ENCODE measurements at places on chromosomes 3 and 15. TPM values are rescaled to one million over a fixed set of nuclear protein-coding genes. Genes with fewer than 3 reads are reported as not detected.

Gene PCLAF
- total RNA-seq, result 30.7 TPM

GRCh38 chr3:197408177-197408957 is 110.0 kb upstream of the DLG1 start:
- no peak for DNase-seq

DNA sequence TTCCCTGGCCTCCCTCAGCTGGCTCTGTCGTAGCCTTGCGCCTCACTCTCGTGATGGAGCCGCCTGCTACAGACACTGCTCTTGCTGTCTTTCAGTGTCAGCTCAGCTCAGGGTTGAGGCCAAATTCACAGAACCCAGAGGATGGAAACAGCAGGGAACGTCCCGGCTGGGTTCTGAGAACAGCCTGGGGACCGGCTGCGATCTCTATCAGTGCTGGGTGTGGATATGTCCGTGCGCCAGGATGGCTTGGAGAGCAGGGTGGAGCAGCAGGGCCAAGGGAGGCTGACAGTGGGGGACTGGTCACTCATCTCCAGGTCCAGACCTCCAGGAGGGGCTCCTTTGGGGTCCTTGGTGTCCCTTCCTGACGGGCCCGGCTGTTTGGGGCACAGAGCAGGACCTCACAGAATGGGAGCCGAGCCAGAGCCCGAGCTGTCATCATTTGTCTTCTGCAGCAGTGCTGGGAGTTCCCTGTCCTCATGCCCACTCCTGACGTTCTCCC is 18.4 kb downstream of the KLF15 start:
- no peak for DNase-seq

Gene RTP1
- total RNA-seq, result not detected

Gene GOLGA6B
- not detected for total RNA-seq

- peak; percentile 91 for DNase-seq
These were observed 40.9 kb upstream of the RYK start for GRCh38 chr3:134291319-134292254.

DNA sequence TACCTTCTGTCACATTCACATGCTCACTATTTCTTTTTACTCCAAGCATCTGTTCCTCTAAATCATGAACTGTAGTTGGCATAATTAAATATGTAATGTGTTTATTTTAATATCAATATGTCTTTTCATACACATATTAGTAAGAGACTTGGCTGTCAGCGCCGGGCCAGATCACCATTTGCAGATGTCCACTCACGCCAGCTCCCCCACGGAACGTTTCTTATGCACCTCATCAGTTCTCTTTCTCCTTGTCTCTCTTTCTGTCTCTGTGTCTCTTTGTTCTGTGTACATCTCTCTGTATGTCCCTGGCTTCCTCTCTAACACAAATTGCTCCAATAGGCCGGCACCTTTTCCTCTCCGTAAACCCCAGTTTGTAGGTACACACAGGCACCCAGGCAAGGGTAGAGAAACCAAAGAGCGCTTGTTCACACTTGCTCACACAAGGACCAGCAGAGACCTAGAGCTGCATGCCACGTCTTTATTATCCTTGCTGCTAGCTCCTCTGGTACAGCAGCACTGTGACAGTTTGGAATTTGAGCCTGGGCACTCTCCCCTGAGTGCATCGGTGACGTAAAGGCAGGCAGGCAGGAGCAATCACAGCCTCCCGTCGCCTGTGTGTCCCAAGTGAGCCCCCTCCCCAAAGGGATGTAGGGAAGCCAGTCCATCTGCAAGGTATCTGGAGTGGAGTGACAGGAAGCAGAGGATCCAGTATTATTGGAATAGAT is 40.4 kb downstream of the CACNA1D start:
- no peak for DNase-seq

GRCh38 chr15:63576441-63576840 is 20.7 kb upstream of the FBXL22 start:
- DNase-seq, result no peak

GRCh38 chr3:37123292-37123691 is 51.1 kb downstream of the LRRFIP2 start:
- no peak for DNase-seq

Gene CPLX3
- not detected for total RNA-seq

DNA sequence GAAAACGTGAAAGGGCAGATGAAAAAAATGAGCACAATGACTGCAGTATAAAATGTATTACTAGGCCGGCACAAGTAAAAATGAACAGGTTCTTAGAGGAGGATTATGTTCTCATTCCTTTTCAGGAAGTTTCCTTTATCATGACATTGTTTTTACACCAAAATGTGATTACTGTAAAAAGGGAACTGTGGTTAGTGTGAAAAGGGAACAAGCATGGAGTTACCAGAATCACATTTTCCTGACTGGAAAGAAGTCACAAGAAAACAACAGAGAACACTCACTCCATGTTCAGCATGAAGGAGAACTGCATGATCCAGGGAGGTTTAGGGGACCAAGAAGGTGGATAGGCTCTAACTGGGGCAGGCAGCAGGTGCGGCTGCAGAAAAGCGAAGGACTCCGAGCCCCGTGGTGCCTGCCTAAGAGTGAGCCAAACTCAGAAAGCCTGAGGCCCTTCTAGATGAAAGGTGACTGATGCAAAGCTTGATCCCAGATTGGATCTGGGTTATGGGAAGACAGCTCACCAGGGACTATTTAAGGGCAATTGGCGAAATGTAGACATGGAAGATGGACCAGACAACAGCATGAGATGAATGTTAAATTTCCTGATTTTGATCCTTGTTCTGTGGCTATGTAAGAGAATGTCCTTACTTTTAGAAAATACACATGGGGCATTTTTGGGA is 77.3 kb downstream of the CCR1 start:
- no peak for DNase-seq

Gene TRIM71
- total RNA-seq, result not detected

Gene LDHAL6B
- total RNA-seq, result not detected
